ENCODE measurements at places on chromosomes 1 and 21.

DNA sequence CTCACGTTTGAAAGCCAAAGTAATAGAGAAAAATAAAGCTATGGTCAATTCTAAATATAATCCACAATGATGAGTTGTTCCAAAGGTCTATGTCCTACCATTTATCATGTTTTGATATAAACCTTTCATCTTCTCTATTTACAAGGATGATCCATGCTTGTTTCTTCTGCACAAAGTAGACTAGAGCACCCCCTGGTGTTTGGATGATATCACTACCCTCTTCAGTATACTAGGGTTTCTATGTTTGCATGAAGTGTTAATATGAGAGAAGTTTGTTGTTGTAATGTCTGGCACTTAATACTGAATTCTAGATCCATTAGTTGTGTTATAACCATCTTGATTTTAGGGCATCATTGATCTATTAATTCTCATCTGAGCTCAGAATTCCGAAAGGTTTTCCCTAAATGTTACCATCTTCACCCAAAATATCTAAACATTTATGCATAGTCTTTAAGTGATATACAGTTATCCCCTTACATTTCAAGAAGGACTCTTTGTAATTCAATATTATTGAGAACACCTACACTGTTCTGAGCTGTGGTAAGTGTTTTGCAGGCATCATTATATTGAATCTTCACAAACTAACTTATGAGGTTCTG lies 21.1 kb downstream of the CLDN8 start:
- DNase-seq = no peak

- DNase-seq = no peak
These were observed 200.9 kb upstream of the IVNS1ABP start for GRCh38 chr1:185517808-185518419.

GRCh38 chr1:90996742-90997413 lies 25.0 kb downstream of the ZNF644 start:
- DNase-seq = no peak

GRCh38 chr1:209023790-209024189 lies 559.7 kb upstream of the CAMK1G start:
- DNase-seq = no peak

DNA sequence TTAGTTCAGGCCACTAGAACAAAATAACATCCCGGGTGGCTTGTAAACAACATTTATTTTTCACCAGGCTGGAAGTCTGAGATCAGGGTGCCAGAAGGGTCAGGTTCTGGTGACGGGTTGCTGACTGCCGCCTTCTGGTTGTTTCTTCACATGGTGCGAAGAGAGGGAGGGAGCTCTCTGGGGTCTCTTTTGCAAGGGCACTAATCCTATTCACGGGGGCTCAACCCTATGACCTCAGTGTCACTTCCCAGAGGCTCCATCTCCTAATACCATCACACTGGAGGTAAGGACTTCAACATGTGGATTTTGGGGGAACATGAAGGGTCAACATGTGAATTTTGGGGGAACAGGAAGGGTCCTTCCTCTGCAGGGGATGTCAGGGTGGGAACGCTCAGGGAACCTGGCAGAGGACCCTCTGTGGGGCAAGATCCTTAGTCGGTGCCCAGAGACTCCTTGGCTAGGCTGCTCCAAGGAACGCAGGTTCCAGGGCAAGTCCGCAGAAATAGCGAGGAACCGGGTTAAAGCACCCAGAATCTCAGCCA lies 8.7 kb upstream of the C2CD2 start:
- DNase-seq = no peak

GRCh38 chr1:244218220-244218619 lies 167.1 kb downstream of the ZBTB18 start:
- no peak for DNase-seq

DNA sequence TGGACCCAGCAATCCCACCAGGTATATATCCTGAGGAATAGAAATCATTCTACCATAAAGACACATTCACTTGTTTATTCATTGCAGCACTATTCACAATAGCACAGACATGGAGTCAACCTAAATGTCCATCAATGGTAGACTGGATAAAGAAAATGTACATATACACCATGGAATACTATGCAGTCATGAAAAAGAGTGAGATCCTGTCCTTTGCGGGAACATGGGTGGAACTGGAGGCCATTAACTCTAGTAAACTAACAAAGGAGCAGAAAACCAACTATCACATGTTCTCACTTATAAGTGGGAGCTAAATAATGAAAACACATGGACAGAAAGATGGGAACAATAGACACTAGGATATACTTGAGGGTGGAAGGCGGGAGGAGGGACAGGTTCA lies 36.1 kb upstream of the PRKACB start:
- DNase-seq = no peak

DNA sequence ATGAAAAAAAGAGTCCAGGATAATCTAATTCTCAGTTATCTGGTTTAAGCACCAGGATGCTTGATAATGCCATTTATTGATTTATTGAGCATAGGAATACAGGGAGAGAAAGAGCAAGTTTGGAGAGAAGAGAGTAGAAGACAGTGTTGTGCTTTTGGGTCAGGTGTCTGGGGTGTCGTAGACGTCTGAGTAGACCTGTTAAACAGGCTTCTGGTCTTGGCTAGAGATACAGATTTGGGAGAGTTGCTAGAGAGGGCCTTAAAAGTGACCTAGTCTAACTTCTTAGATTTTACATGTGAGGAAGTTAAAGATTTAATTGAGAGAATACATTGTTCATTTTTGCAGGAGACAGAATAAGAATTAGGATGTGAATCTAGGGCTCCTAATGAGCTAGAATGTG lies 34.3 kb downstream of the CNST start:
- no peak for DNase-seq

DNA sequence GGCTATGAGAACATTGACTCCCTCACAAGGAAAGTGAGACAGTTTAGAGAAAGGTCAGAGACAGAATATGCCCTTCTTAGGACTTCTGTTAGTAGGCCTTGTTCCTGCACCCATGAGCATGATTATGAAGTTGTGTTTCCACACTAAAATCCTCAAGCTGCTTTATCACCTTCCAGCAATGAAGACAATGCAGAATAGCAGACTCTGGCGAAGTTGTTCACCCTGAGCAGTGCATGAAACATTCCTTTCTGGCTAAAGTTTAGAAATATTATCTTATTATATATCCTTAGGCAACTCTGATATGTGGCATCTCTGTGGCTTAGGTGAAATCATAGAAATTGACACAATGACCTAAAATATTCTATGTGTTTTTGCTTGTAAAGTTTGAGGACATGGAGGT lies 13.9 kb upstream of the OR2G2 start:
- DNase-seq = no peak

DNA sequence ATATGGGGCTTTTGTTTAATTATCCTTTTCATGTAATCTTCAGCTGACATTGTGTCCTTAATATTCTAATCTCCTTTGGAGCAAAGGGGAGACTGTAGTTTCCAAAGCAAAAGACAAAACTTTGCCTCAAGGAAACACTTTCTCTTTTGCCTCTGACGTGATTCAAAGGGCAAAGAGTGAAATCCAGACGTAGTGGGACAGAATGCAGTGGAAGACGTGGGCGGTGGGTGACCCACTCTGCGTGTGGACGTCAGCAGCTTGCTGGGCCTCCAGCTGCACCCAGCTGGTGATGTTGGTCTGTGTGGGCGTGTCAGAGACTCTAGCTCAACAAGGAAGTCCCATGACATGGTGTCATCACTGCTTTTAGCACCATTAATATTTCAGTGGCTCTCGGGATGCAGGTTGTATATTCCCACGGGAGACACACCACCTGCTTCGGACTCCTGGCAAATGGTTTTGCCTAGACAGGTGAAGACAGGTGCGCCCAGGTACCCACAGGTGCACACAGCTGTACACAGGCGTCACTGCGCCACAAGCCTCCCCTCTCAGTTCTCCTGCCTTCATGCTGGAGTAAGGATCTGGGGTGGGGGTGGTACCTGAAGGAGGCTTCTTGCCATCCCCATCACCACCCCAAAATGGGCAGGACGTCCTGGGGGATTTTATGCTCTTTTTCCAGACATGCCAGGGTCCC lies 292.1 kb upstream of the VAMP3 start:
- no peak for DNase-seq

DNA sequence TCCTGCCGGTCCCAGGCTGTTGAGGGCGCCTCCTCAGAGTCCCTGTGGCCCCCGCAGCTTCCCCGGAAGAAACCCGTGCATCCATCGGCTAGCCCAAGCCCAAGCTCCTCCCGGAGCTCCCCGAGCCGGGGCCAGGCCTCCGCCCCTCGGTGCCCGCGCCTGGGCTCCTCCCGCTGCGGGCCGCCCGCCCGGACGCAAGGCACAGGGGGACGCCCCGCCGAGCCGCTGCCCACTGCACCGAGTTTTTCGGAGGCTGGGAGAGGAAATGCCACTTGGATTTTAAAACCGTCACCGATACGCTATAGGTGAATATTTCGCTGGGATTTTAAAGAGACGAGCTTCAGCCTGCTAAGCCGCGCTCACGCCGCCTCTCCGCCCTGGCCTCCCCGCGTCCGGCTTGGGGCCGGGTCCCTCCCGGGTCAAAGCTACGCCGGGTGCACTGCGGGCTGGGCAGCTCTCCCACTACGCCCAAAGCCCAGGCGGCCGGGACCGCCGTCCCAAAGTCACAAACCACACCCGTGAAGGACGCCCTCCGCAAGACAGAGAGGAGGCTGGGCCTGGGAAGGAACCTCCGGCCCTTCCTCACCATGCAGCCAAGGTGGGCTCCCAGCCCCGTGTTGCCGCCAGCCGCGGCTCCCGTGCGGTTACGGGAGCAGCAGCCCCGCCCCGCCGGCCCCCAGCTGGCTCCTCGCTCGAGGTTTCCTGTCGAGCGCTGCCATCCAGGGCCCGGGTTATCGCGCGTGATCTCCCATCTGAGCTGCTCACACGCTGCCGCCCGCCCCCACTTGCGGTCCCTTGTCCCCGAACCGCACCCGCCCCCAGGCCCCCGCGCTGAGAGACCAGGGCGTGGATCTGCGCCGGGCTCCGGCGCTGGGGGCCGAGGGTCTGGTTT lies 63.2 kb downstream of the CD247 start:
- peak; percentile 64 for DNase-seq

GRCh38 chr1:14296795-14297194 lies 301.7 kb upstream of the KAZN start:
- DNase-seq = no peak

DNA sequence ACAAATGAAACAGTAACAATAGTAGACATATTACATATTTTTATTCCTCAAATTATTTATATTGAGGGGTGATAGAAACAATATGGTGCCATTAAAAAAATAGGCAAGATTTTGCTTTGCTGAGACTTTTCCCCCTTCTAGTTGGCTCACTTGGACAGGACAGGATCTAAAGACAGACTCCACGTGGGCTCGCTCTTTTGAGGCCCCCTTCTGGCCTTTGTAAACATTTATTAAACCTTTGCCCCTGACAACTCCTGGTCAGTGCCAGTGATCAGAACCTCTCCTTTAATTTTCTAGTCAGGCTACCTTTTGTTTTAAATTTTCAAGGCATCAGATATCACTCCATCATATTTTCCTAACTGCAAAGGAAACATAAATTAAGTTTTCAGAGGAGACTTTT lies 49.7 kb upstream of the IFI44L start:
- no peak for DNase-seq

DNA sequence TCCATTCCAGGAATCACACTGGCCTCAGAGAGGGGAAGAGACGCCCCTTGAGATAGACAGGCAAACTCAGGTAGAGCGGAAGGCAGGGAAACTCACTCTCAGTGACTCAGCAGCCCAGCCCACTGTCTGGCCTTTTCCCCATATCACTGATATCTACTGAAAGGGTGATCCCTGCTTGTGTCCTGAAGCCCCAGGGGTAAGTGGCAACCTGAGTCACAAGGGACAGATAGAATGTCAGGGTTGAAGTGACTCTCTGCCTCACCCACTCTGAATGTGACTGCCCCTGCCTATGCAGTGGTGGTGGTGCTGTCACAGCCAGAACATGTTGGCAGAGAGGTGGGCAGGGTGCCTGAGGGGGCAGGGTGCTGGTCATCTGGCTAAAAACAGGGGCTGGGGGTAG lies 157.5 kb upstream of the FGGY start:
- DNase-seq = no peak

- DNase-seq = peak; percentile 74
These were observed 29.1 kb downstream of the SKI start for GRCh38 chr1:2257245-2257627.

DNA sequence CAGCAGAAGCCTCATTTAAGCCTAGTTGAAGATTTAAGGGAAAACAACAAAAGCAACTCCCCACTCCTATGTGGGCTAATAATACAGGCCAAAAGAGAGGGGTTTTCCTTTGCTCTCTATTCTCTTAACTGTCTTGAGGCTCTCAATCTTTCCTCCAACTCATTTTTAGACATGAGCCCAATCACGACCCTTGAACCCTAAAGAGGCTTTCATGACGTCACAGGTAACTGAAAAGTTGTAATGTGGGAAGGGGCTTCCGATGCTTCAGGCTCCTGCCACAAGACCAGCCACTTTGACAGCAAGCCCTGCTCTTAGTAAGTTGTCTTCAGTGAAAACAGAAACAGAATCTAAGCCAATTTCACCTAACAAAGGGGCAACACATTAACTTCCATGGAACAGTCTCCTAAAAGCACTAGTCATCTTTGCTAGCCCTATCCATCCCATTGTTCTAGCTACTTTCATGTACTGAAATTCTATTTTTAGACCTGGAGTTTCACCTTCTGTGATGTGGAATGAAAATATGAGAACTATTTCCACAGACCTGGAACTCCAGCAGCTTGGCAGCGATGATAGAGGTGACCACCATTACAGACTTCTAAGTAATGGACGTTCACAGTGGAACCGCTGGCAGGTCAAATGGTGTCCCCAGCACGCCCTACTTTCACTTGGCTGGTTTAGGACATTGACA lies 36.3 kb downstream of the GPR161 start:
- DNase-seq = no peak

GRCh38 chr1:169877800-169878491 lies 15.8 kb downstream of the SCYL3 start:
- no peak for DNase-seq

DNA sequence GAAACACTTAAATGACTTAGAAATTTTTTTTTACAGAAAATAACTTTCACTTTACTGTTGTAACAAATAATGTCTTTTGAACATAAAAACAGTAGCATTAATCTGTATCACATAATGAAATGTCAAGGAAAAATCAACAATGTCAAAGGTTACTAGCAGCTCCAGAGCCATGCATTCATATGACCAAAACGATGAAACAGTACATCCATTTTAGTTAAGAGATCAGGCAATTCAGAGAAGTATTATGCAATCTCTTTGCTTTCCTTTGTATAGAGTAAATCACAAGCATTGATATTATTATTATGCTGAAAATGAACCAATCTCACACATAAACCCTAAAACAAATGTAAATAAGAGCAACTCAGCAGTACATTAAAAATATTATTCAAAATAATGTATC lies 748.9 kb downstream of the PLA2G4A start:
- no peak for DNase-seq

GRCh38 chr1:2821373-2821955 lies 20.0 kb upstream of the TTC34 start:
- DNase-seq = no peak

- DNase-seq = no peak
These were observed 6.1 kb upstream of the PSMA5 start for GRCh38 chr1:109432336-109432735.
